ENCODE measurements at places on chromosomes 4 and X. TPM values are rescaled to one million over a fixed set of nuclear protein-coding genes. Genes with fewer than 3 reads are reported as not detected.

GRCh38 chr4:80592950-80593349, 257.4 kb downstream of the CFAP299 start:
- no peaks in the 10 kb centered on the region for H3K36me3 ChIP-seq
- H3K4me1 ChIP-seq: no peaks in the 10 kb centered on the region
- H3K27ac ChIP-seq: no peak overlapping the region
- DNase-seq: no peak
- H3K4me3 ChIP-seq: no peak overlapping the region

DNA sequence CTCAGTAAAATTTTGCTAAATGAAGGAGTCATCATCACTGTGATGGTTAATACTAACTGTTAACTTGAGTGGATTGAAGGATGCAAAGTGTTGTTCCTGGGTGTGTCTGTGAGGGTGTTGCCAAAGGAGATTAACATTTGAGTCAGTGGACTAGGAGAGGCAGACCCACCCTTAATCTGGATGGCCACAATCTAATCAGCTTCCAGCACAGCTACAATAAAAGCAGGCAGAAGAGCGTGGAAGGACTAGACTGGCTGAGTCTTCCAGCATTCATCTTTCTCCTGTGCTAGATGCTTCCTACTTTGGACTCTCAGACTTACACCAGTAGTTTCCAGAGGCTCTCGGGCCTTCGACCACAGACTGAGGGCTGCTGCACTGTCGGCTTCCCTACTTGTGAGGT, 21.3 kb upstream of the WDR44 start:
- H3K27me3 ChIP-seq: peaks cover 2% of the 10 kb centered on the region
- H3K36me3 ChIP-seq: no peaks in the 10 kb centered on the region
- H3K27ac ChIP-seq: no peak overlapping the region

DNA sequence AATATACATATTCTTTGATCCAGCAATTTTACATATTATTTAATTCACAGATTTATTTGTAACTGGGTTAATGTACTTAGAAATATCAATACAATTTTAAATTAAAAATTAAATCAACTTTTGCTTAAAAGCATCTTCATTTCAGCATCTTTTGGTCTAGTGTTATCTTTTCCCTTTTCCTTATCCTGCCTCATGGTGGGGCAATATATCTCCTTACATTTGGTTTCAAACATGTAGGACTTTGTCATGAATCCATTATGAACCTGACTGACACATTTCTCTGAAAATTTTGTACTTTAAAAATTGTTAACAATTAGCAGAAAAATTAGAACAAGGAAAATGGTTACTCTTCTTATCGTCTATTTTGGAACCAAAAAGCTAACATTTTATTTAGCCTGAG, 42.8 kb upstream of the ANK2 start:
- H3K27ac ChIP-seq: no peak overlapping the region
- H3K36me3 ChIP-seq: no peaks in the 10 kb centered on the region
- no peaks in the 10 kb centered on the region for H3K4me1 ChIP-seq
- H3K27me3 ChIP-seq: no peaks in the 10 kb centered on the region

DNA sequence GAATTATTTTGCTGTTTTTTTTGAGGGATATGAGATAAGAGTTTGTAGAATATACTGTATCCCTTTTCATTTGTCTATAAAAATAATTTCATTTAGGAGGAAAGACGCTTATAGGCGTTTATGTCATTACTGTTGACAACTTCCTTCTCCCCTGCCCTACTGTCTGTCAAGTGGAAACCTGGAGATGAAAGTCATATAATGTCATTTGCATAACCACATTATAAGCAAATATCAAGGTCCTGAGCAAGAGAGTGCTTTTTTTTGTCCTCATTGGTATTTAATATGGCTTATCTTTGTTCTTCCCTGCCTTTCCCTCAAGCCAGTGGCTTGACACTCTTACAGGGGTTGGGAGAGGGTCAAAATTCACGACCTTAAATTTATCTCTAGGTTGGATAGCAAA, 55.8 kb downstream of the LRP2BP start:
- DNase-seq: no peak
- H3K4me3 ChIP-seq: no peak overlapping the region
- no peaks in the 10 kb centered on the region for H3K27me3 ChIP-seq
- H3K4me1 ChIP-seq: peaks cover 20% of the 10 kb centered on the region

- no peaks in the 10 kb centered on the region for H3K36me3 ChIP-seq
- no peaks in the 10 kb centered on the region for H3K4me1 ChIP-seq
- no peaks in the 10 kb centered on the region for H3K27me3 ChIP-seq
- DNase-seq: no peak
- no peak overlapping the region for H3K4me3 ChIP-seq
- no peak overlapping the region for H3K27ac ChIP-seq
Observed at GRCh38 chr4:103634236-103634635, 85.5 kb downstream of the TACR3 start.

The GLRA3 gene
- not detected for total RNA-seq

The PCDH11X gene
- total RNA-seq: not detected

DNA sequence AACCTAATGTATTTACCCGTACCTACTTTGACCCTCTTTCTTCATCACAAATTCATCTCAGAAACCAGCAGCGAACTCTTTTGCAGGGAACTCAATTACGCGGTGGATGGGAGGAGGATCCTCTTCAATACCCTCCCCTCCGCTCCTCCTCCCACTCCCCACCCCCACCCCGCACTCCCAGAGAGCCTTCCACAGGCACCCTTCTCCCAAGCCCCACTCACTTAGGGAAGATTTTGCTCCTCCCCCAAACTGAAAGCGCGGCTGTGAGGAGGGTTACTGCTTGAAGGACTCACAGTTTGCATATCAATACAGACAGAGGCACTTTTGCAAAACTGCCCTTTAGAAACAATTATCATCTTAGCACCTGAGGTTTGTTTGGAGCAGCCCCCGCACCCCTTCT, 960 bp upstream of the IL1RAPL1 start:
- DNase-seq: no peak
- no peak overlapping the region for H3K27ac ChIP-seq
- H3K4me1 ChIP-seq: no peaks in the 10 kb centered on the region
- H3K4me3 ChIP-seq: no peak overlapping the region
- H3K36me3 ChIP-seq: no peaks in the 10 kb centered on the region

GRCh38 chr4:123784626-123785025, 388.0 kb downstream of the SPRY1 start:
- H3K4me3 ChIP-seq: no peak overlapping the region
- H3K27me3 ChIP-seq: peaks cover 2% of the 10 kb centered on the region
- H3K36me3 ChIP-seq: no peaks in the 10 kb centered on the region
- no peaks in the 10 kb centered on the region for H3K4me1 ChIP-seq

The HS6ST2 gene
- not detected for total RNA-seq

GRCh38 chr4:80311130-80311529, 24.4 kb upstream of the CFAP299 start:
- H3K27me3 ChIP-seq: peaks cover 16% of the 10 kb centered on the region
- H3K36me3 ChIP-seq: no peaks in the 10 kb centered on the region
- H3K4me3 ChIP-seq: no peak overlapping the region

The CT45A3 gene
- not detected for total RNA-seq

- DNase-seq: no peak
- no peaks in the 10 kb centered on the region for H3K36me3 ChIP-seq
- H3K27me3 ChIP-seq: no peaks in the 10 kb centered on the region
- H3K4me1 ChIP-seq: no peaks in the 10 kb centered on the region
- H3K27ac ChIP-seq: no peak overlapping the region
Observed at GRCh38 chr4:132763465-132763864, 385.6 kb upstream of the PCDH10 start.

- peaks cover 16% of the 10 kb centered on the region for H3K27me3 ChIP-seq
- DNase-seq: no peak
- no peak overlapping the region for H3K4me3 ChIP-seq
- H3K27ac ChIP-seq: no peak overlapping the region
- no peaks in the 10 kb centered on the region for H3K36me3 ChIP-seq
- peaks cover 4% of the 10 kb centered on the region for H3K4me1 ChIP-seq
Observed at GRCh38 chr4:182929296-182929695, 12.1 kb upstream of the DCTD start.

The TBC1D8B gene
- 0.23 TPM for total RNA-seq

DNA sequence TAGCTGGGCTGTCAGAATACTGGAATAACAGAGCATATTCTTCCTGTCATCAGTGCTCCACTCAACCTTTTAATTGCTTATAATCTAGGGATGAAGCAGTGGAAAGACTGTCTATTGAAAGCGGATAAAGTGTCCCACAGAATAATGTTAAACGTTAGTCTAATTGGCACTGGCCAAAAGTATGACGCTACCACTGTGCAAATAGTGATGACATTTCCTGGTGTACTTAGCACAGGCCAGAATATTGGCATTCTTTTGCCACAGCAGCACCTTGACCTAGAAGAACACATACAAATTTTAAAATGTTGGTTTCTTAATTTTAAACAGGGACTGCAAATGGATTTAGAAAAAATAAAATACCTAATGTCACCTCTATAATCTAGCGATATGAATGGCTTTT, 635.2 kb upstream of the SPANXN1 start:
- no peak for DNase-seq
- no peak overlapping the region for H3K27ac ChIP-seq

- no peak overlapping the region for H3K27ac ChIP-seq
- no peak for DNase-seq
- no peaks in the 10 kb centered on the region for H3K36me3 ChIP-seq
- H3K27me3 ChIP-seq: no peaks in the 10 kb centered on the region
Observed at GRCh38 chr4:124449881-124450280, 262.7 kb downstream of the ANKRD50 start.

DNA sequence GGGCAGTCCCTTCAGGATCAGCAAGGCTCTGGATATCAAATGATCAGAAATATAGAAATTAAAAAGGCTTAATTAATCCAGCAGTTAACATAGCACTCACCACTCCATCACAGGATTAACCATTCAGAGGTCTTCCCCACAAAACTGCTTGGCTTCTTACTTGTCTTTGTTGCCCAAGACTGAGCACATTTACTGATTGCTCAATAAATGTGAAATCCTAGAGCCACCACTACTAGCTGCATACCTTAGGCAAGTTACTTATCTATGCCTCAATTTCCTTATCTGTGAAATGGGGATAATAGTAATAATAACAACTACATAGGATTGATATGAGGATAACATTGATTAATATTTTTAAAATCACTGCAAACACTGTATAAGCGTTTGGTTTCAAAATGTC, 124.2 kb downstream of the ARHGAP6 start:
- no peak overlapping the region for H3K4me3 ChIP-seq
- H3K36me3 ChIP-seq: no peaks in the 10 kb centered on the region
- no peak for DNase-seq
- no peak overlapping the region for H3K27ac ChIP-seq

GRCh38 chrX:44203791-44204190, 139.7 kb downstream of the EFHC2 start:
- no peaks in the 10 kb centered on the region for H3K4me1 ChIP-seq
- no peak overlapping the region for H3K4me3 ChIP-seq
- no peak overlapping the region for H3K27ac ChIP-seq
- no peaks in the 10 kb centered on the region for H3K27me3 ChIP-seq
- no peak for DNase-seq
- H3K36me3 ChIP-seq: no peaks in the 10 kb centered on the region

DNA sequence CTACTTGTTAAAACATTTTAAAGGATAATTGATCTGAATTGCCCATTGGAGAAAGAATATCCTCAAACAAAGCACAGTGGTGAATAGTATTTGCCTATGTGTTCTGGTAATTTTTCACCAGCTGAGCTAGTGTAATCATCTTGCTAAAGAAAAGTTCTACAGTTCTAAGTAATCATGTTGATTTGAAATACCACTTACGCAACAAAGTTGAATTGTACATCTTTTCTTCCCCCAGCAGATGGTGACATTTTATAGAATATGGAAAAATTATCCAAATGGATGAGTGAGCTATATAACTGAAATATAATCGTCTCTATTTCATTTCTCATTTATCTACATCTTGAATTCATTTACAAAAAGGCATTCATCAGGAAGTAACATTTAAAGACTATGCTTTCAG, 9.7 kb upstream of the ZNF674 start:
- no peak overlapping the region for H3K4me3 ChIP-seq
- DNase-seq: no peak
- H3K27me3 ChIP-seq: no peaks in the 10 kb centered on the region
- H3K27ac ChIP-seq: no peak overlapping the region

DNA sequence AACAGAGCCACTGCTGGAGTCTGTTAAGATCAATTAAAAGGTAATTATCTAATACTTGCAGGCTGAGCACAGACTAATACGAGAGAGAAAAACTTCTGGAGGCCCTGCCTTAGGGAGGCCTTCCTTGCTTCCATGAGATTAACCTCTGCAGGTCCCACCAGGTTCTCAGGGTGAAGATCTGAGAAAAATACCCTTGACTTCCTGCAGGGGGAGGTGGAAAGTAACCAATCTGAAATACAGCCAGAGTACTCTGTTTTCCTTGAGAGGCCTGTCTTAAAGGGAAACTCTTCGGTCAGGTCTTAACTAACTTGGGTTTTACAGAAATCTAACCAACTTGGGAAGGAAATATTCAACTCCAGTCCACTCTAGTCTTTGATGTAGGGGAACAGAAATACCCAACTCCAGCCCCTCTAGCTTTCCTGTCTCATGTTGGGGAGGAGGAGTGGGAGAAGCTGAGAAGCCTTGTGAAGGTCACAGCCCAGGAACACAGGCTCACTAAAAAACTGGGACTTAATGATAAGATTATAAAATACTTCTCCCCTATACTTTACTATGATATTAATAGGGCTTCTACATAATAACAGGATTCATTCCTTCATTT, 77.1 kb downstream of the TBCK start:
- no peak overlapping the region for H3K27ac ChIP-seq
- DNase-seq: peak; percentile 27
- H3K4me3 ChIP-seq: no peak overlapping the region
- no peaks in the 10 kb centered on the region for H3K27me3 ChIP-seq
- peaks cover 14% of the 10 kb centered on the region for H3K36me3 ChIP-seq

GRCh38 chrX:13827298-13828090, 10.6 kb upstream of the GPM6B start:
- DNase-seq: no peak
- H3K4me3 ChIP-seq: no peak overlapping the region
- no peak overlapping the region for H3K27ac ChIP-seq

GRCh38 chr4:106584337-106584989, 215.9 kb upstream of the GIMD1 start:
- H3K4me3 ChIP-seq: no peak overlapping the region
- H3K27me3 ChIP-seq: no peaks in the 10 kb centered on the region
- no peak overlapping the region for H3K27ac ChIP-seq
- no peaks in the 10 kb centered on the region for H3K36me3 ChIP-seq
- DNase-seq: no peak
- H3K4me1 ChIP-seq: no peaks in the 10 kb centered on the region

The CT45A7 gene
- not detected for total RNA-seq

GRCh38 chrX:69357317-69357716, 146.8 kb upstream of the NALF2 start:
- DNase-seq: no peak
- H3K27me3 ChIP-seq: no peaks in the 10 kb centered on the region
- no peak overlapping the region for H3K27ac ChIP-seq

The MAGEB1 gene
- not detected for total RNA-seq

- H3K27ac ChIP-seq: no peak overlapping the region
- no peaks in the 10 kb centered on the region for H3K4me1 ChIP-seq
- no peak for DNase-seq
- H3K36me3 ChIP-seq: no peaks in the 10 kb centered on the region
- H3K4me3 ChIP-seq: no peak overlapping the region
- H3K27me3 ChIP-seq: no peaks in the 10 kb centered on the region
Observed at GRCh38 chrX:7318241-7318640, 170.3 kb upstream of the PUDP start.

Measured in activated CD8-positive, alpha-beta T cell treated with anti-CD3 and anti-CD28 coated beads, Interleukin-2, amount 10 ng/mL, durations not matched to agents 7 days and 5 days (primary cell).